ENCODE measurements at places on chromosomes 12 and 14.

DNA sequence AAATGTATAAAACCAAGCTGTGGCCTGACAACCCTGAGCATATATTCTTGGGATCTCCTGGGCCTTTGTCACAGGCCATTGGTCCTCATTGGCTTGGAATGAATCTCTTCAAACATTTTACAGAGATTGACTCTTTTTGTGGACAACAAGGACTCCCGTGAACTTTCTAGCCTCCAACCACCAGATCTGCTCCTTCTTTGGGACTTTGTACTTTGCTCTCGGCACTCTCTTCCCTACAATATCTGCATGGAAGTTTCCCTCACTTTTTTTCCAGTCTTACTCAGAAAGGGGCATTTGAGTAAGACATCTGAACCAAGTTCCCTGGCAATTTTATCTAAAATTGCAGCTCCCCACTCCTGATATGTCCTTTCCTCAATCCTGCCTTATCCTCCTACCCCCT lies 158.8 kb downstream of the PHLDA1 start:
- DNase-seq = no peak

DNA sequence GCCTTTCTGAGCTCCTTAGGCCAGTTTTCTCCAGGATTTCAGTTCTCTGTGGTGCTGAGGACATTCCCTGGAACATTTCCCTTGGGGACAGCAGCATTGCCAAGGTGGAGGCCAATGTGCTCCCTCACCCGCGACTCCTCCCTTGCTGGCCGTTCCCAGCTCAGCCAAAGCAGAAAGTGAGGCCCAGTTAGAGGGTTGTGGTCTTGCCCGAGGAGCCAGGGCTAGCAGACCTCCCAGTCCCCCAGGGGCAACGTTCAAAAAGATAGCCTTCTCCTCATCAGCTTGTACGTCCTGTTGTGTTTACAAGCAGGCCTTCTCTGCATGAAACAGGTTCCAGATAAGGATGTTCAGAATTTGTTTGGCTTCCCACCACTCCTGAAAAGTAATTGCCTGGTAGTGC lies 78.4 kb downstream of the SSPN start:
- DNase-seq = no peak

GRCh38 chr12:105681341-105681740 lies 350.9 kb downstream of the C12orf75 start:
- DNase-seq = no peak

DNA sequence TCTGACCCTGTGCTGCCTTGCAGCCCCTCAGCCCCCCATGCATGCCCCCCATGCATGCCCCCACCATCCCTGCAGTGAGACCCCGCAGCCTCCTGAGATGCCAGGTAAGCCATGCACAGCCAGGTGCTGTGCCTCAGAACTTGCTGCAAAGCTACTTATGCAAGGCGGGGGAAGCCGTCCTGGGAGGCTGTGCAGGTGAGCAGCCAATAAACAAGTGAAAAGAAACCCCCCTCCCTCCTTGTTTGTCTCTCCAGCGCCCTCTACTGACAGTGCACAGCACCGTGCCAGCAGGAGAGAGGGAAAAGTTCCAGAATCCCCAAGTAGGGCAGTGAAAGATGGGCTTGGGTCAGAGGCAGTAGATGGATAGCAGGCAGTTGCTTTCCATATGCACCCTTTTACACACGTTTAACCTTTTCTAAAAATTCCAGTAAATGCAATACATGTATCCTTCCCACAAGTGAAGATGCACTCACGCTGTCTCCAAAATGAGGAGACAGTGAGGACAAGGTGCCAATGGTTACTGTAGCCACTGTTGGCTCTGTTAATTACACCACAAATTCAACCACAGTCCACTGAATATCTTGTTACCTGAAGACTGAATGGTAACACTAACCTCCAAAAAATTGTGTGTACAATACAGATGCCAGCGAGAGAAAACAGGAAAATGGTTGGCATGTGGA lies 18.0 kb downstream of the TNFAIP2 start:
- peak; percentile 83 for DNase-seq

DNA sequence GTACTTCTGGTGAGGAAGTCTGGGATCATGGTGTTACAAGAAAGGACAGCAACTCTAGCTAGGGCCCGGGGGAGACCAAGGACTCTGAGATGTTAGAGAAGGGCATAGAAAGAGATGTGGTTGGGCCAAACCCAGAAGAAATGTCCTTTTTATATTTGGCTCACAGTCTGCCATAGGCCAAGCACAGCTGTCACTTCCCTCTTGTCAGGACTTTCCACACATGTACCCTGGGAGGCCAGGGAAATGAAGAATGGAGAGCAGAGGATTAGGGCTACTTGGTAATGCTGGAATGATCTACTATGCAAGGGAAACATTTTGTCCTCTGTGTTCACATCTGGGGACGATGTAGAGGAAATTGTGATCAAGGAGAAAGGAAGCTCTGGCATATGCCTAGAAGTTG lies 9.2 kb downstream of the MYO1A start:
- DNase-seq = no peak

DNA sequence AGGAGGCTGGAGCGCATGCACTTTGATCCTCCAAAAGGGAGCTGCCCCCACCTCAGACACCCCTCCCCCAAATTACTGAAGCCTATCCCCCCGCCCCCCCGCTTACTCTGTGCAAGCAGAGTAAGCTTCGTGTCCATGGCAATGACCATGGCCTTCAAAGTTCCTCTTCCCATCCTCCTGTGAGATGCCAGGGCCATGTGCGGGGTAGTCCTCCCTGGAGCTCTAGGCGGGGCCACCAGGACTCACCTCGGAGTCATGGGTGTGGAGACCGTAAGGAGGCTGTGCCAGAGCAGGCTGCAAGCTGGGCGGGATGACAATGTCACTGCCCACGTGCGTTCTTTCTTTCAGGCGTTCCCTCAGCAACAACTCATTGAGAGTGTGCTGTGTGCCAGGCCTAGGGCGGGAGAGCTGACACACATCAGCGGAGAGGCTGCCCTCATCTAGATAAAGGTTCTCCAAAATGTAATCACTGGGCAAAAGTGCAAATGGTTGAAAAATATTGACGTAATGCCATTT lies 66.8 kb downstream of the C14orf132 start:
- no peak for DNase-seq

- no peak for DNase-seq
These were observed 211.0 kb upstream of the NUDT4 start for GRCh38 chr12:93166541-93167307.

- DNase-seq = no peak
These were observed 13.0 kb upstream of the TPCN1 start for GRCh38 chr12:113208041-113208934.

GRCh38 chr12:4957761-4958160 lies 48.1 kb downstream of the KCNA1 start:
- DNase-seq = no peak

DNA sequence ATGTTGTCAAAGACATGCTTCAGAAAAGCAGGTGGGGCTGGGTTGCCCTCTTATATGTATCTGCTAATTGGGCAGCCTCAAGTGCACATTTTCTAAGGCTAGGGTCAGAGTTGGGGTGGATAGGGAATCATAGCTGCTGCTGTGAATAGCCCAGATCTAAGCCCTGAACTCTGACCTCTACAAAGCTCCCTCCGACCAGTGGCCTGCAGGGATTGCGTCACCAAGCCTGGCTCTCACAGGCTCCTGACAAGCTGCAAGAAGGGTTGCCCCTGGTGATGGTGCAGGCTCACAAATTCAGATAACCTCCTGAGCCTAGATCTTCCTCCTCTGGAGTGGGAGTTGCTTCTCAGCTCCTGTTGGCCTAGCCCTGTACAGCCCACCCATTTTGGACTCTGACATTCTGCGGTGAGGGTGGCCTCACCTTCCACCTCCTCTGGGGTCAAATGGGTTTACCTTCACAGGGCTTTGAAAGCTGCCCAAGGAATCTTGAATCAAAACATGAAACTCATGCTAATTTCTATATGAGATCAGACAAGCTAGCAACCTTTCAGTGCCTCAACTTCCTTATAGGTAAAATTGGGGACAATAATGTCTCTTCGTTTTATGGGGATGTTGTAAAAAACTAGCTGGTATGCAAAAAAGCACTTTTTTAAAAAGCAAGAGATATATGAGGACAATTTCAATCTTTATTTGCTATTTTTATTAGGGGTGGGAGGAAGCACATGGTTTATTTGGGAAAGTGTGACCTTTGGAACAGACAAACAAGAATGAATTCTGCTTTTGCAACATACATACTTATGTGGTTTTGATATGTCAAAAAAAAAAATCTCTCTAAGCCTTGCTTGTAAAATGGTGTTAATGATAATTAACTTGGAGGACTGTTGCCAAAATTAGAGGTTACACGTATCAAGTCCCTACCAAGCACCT lies 4.9 kb upstream of the SUSD6 start:
- DNase-seq = no peak

GRCh38 chr12:119178544-119179334 lies at the start of gene HSPB8:
Gene HSPB8 (plus strand): TSS chr12:119178931. CDS start chr12:119179313, 382 bp downstream.
- peak; percentile 28 for DNase-seq

GRCh38 chr14:91286530-91286937 lies 42.0 kb upstream of the GPR68 start:
- DNase-seq = peak; percentile 48

- DNase-seq = no peak
These were observed 501.6 kb downstream of the SLC6A15 start for GRCh38 chr12:84411031-84411430.

- no peak for DNase-seq
These were observed 211.8 kb downstream of the PPM1H start for GRCh38 chr12:62722971-62723680.

- DNase-seq = no peak
These were observed 5.0 kb upstream of the POP5 start for GRCh38 chr12:120586206-120586605.

- peak; percentile 76 for DNase-seq
These were observed 130.5 kb downstream of the ACSS3 start for GRCh38 chr12:81208187-81208911.

- no peak for DNase-seq
These were observed 8.7 kb downstream of the BEGAIN start for GRCh38 chr14:100578552-100578951.

DNA sequence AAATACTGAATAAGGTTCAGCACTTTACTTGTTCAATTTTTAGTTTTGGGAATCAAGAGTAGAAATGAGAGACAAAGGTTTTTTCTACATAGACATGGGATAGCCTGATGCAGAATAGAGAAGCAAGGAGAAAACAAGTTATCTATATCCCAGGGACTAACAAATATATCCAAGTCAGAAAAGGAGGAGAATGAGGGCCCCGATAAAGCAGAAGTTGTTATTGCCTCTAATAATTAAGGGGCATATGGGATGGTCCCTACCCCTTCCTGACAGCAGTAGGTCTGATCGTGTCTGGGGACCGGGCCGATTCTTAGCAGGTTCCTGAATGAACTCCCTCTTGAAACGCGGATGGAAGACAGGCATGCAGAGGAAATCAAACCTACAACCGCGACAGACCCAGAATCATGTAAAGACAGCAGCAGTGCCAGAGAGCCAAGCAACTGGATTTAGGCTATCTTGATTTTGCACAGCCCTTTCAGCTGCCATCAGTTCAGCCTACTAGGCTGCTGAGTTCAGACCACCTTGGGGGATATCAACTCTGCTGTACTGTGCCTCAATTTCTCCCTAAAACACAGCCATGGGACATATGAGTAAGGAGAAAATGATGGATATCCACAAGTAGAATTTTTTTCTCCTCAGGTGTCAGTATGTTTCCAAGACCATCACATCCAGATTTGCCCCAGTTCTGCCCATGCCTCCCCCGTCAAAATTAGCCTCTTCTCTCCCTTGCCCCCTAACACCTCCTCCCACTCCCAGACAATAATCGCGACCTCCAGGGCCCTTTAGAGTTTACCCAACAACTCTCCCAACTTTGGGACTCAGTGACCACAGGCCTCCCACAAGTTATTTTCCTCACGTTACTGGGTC lies 706 bp downstream of the PRMT5 start:
- peak; percentile 16 for DNase-seq

DNA sequence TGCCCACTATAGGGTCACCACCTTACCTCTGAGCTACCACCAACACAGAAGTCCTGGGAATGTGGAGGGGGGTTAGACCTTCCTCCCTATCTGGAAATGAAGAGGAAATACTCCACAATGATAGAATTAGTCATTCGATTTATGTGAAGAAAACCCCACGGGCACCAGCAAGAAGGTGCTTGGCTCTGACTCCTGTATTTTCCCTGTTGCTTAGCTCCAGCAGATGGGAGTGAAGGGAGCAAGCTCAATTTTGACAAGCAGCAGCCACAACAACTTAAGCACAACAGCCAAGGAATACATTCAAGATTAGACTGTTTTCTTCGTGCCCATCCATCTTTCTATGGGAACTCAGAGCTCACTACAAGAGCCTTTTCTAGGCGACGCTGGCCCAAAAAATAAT lies 191.7 kb downstream of the SPTSSA start:
- DNase-seq = no peak

- no peak for DNase-seq
These were observed 4.5 kb downstream of the OR10AD1 start for GRCh38 chr12:48198672-48198971.

- DNase-seq = peak; percentile 67
These were observed 685 bp upstream of the MYL6B start for GRCh38 chr12:56151672-56152131.

DNA sequence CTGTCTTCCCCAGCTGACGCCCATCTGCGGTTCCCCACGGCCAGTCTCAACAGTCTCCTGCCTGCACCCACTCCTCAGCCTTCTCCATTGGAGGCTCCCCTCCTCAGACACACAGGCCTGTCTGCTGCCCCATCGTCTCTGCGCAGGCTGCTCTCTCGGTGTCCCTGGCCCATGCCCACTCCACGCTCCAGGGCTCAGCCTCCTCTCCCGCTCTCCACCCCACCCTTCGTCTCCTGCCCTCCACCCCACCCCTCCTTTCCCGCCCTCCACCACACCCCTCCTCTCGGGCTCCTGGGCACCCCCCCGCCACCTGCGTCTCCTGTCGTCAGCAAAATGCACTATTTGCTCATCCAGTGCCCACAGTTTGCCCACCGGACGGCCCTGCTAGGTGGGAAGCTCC lies 119.6 kb upstream of the DIO3 start:
- no peak for DNase-seq

- no peak for DNase-seq
These were observed 3.8 kb downstream of the C14orf93 start for GRCh38 chr14:23006188-23006534.

- no peak for DNase-seq
These were observed 139.9 kb upstream of the G2E3 start for GRCh38 chr14:30419037-30419436.

DNA sequence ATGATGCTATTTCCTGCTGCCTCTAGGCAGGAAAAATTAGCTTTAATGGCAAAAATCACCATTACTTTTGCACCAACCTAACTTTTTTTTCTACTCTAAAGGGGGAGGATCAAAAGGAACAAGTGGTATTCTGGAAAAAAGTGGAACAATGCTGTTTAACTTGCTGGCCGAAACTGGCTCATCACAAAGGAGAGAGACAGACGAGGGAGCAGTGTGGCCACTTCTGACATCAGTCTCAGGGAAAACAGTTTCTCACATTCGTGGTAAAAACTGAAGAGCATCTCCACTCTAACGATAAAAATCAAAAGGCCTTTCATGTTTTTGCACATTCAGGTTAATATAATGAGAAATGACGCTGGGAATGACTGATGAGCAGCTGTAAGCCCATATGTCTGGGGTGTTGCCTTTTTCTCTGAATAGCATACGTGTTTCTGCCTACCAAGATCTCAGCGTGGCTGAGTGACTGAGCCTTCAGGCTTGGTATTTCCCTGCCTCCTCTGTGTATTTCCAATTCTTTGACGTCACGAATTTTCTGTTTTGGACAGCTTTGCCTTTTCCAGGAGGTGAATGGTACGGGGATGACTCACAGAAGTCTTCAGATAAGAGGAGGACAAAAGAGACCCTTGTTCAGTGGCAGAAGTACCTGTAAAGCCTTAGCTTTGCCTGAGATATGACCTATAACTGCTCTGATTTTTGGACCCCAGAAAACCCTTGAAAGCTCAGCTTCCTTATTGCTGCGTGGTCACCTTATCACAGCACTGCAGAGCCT lies 358.8 kb downstream of the GLT1D1 start:
- DNase-seq = no peak

GRCh38 chr14:105178069-105178867 lies 2.8 kb downstream of the NUDT14 start:
- no peak for DNase-seq

Measured in HAP-1 (cell line).